Ascending aorta (tissue), 2 donors: ENCODE measurements at places on chromosomes 5 and 9. TPM values are rescaled to one million over a fixed set of nuclear protein-coding genes. Genes with fewer than 3 reads are reported as not detected.

UBLCP1 gene
- total RNA-seq = 11.0 TPM

AGXT2 gene
- not detected for total RNA-seq

TEX48 gene
- total RNA-seq = not detected

PLEKHG4B gene
- total RNA-seq = not detected

NRARP gene
- total RNA-seq = 51.7 TPM

ANKRD33B gene
- total RNA-seq = 7.2 TPM

FCN2 gene
- not detected for total RNA-seq

DNA sequence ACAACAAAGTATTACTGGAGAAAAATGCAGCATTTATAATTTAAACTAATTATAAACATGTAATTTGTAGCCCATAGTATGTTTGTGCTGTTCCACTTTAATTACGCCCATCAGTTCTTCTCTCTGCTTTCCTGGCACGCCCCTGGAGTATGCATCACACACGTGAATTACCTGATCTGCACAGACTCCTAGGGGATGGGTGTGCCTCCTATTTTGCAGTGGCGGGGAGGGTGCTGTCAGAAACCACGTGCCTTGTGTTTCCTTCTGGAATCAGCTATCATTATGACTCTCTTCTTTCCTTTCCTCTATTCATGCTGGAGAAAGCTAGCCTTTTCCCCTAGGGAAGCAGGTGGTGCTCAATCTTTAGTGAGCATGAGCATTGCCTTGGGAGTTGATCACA is 43.3 kb downstream of the RPS23 start:
- H3K27ac ChIP-seq = no peak overlapping the region
- H3K4me1 ChIP-seq = no peaks in the 10 kb centered on the region
- no peak for DNase-seq
- no peaks in the 10 kb centered on the region for H3K36me3 ChIP-seq
- no peak overlapping the region for H3K4me3 ChIP-seq
- H3K27me3 ChIP-seq = no peaks in the 10 kb centered on the region

GRCh38 chr5:151492729-151493128 is 45.3 kb downstream of the SLC36A1 start:
- H3K4me1 ChIP-seq = no peaks in the 10 kb centered on the region
- no peak overlapping the region for H3K4me3 ChIP-seq
- peak; percentile 25 for DNase-seq
- no peak overlapping the region for H3K27ac ChIP-seq
- peaks cover 21% of the 10 kb centered on the region for H3K36me3 ChIP-seq

- no peak for DNase-seq
- no peaks in the 10 kb centered on the region for H3K4me1 ChIP-seq
- H3K27ac ChIP-seq = no peak overlapping the region
- no peak overlapping the region for H3K4me3 ChIP-seq
- no peaks in the 10 kb centered on the region for H3K27me3 ChIP-seq
These were observed 1146.2 kb downstream of the CDH9 start for GRCh38 chr5:25892211-25892610.

DNA sequence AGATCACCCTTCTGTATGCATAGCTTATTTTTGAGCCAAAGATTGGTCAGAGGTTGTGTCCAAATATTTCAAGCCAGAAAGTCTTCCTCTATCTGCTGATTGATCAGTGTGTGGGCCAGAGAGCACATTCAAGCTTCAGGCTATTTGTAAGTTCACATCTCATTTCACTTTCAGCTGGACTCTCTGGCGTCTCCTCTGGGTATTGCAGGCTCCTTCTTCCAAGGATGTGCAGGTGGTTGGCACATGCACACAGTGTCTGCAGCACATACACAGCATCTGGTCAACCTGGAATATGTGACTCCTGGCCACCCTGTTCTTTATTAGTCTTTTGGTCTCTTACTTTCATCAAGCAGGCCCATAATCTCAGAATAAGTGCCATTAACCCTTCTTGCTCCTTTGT is 516.1 kb downstream of the ANXA1 start:
- no peaks in the 10 kb centered on the region for H3K27me3 ChIP-seq
- H3K27ac ChIP-seq = no peak overlapping the region
- DNase-seq = no peak
- no peak overlapping the region for H3K4me3 ChIP-seq
- no peaks in the 10 kb centered on the region for H3K4me1 ChIP-seq
- H3K36me3 ChIP-seq = no peaks in the 10 kb centered on the region

- H3K36me3 ChIP-seq = no peaks in the 10 kb centered on the region
- no peak for DNase-seq
- H3K4me3 ChIP-seq = no peak overlapping the region
- H3K27me3 ChIP-seq = no peaks in the 10 kb centered on the region
- H3K27ac ChIP-seq = no peak overlapping the region
These were observed 33.3 kb upstream of the FAT2 start for GRCh38 chr5:151624476-151624875.

DNA sequence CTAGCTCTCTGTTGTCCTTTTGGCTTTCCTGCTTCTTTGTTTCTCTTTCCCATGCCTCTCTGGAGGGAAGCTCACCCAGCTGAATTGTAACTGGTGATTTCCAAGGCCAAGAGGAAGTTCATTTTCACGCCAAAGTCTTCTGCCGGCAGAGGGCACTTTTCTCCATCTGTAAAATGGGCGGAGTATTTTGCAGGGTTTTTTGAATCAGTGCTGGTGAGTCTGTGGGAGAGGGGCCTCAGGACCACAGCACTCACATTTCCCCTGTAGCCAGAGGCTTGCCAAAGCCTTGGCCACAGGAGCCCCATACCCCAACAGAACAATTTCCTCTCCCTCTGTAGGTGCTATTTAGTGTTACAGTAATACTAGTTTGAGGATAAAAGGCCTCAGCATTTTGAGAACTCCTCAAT is 42.3 kb upstream of the MATR3 start:
- no peak overlapping the region for H3K4me3 ChIP-seq
- DNase-seq = no peak
- H3K27ac ChIP-seq = no peak overlapping the region

DNA sequence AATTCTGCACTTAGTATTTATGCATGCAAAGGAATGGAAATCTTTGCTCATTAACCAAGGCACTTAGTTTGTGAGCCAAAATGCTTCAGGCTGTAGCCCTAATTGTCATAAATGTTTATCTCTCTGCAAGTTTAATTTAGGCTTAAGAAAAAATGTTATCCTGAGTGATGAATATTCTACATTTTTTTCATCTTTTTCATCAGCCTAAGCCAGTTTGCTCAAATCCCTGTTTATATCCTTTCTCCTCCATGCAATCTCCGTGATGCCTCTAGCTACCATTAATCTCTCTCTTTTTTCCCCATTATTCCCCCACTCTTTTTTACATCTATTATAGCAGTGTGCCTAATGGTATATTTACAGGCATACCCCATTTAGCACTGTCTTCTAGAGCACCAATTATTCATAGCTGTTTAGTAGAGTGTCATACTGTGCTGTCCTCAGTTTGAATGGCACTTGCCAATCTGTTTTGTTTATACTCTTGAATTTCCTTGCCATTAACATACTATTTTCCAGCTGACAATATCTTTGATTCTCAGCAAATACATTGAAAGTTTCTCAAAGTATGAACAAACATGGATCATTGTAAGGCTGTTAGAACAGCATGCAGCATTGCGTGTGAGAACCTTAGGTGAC is 1457.0 kb downstream of the MAT2B start:
- H3K27ac ChIP-seq = no peak overlapping the region
- no peaks in the 10 kb centered on the region for H3K36me3 ChIP-seq
- no peak for DNase-seq
- no peak overlapping the region for H3K4me3 ChIP-seq
- no peaks in the 10 kb centered on the region for H3K4me1 ChIP-seq

GRCh38 chr9:107136296-107136695 is 146.8 kb upstream of the RAD23B start:
- H3K4me1 ChIP-seq = no peaks in the 10 kb centered on the region
- H3K36me3 ChIP-seq = no peaks in the 10 kb centered on the region
- H3K4me3 ChIP-seq = no peak overlapping the region
- DNase-seq = no peak
- no peaks in the 10 kb centered on the region for H3K27me3 ChIP-seq
- no peak overlapping the region for H3K27ac ChIP-seq

GRCh38 chr9:119313846-119314245 is 55.4 kb downstream of the BRINP1 start:
- H3K4me1 ChIP-seq = no peaks in the 10 kb centered on the region
- no peaks in the 10 kb centered on the region for H3K27me3 ChIP-seq
- no peak overlapping the region for H3K4me3 ChIP-seq
- DNase-seq = no peak
- H3K27ac ChIP-seq = no peak overlapping the region
- no peaks in the 10 kb centered on the region for H3K36me3 ChIP-seq

GRCh38 chr9:134179595-134179917 is 15.2 kb upstream of the RNU6ATAC start:
- peaks cover 10% of the 10 kb centered on the region for H3K4me1 ChIP-seq
- H3K36me3 ChIP-seq = no peaks in the 10 kb centered on the region
- H3K4me3 ChIP-seq = no peak overlapping the region

GRCh38 chr5:16593628-16594027 is 23.2 kb downstream of the RETREG1 start:
- no peaks in the 10 kb centered on the region for H3K4me1 ChIP-seq
- no peak for DNase-seq
- no peaks in the 10 kb centered on the region for H3K27me3 ChIP-seq
- no peak overlapping the region for H3K4me3 ChIP-seq
- H3K36me3 ChIP-seq = no peaks in the 10 kb centered on the region

GRCh38 chr5:52990528-52990925 is 1.4 kb downstream of the ITGA2 start:
- no peaks in the 10 kb centered on the region for H3K36me3 ChIP-seq
- H3K27me3 ChIP-seq = no peaks in the 10 kb centered on the region
- H3K27ac ChIP-seq = no peak overlapping the region
- peak overlapping the region; percentile 92 for H3K4me3 ChIP-seq
- H3K4me1 ChIP-seq = peaks cover 3% of the 10 kb centered on the region

GRCh38 chr5:172868924-172869591 is 35.0 kb downstream of the ERGIC1 start:
- peak; percentile 98 for DNase-seq
- peaks cover 80% of the 10 kb centered on the region for H3K4me1 ChIP-seq
- no peaks in the 10 kb centered on the region for H3K36me3 ChIP-seq
- peak overlapping the region; percentile 12 for H3K4me3 ChIP-seq
- no peaks in the 10 kb centered on the region for H3K27me3 ChIP-seq

- no peaks in the 10 kb centered on the region for H3K27me3 ChIP-seq
- DNase-seq = no peak
- H3K36me3 ChIP-seq = no peaks in the 10 kb centered on the region
These were observed 181.2 kb upstream of the ADRA1B start for GRCh38 chr5:159735036-159735435.

GRCh38 chr9:121613009-121613752 is 38.3 kb upstream of the DAB2IP start:
- no peak overlapping the region for H3K27ac ChIP-seq
- no peak overlapping the region for H3K4me3 ChIP-seq
- no peak for DNase-seq
- H3K4me1 ChIP-seq = peaks cover 15% of the 10 kb centered on the region
- no peaks in the 10 kb centered on the region for H3K27me3 ChIP-seq

DNA sequence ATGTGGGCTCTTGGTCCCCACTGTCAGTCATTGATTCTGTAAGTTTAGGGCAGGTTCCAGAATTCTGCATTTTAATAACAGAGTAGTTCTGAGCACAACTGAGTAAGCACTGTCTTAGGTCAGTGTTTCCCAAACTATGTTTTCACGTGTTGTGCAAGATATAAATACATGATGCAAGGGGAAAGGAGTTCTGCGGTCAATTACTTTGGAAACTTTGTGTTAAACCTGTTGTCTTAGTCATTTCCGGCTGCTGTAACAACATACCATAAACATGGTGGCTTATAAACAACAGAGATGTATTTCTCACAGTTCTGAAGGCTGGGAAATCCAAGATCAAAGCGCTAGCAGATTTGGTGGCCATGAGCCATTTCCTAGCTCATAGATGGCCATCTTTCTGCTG is 69.8 kb downstream of the EQTN start:
- no peaks in the 10 kb centered on the region for H3K36me3 ChIP-seq
- no peaks in the 10 kb centered on the region for H3K4me1 ChIP-seq
- no peak overlapping the region for H3K4me3 ChIP-seq
- no peak overlapping the region for H3K27ac ChIP-seq

GRCh38 chr9:21317956-21318923 is 13.1 kb upstream of the IFNA5 start:
- H3K4me3 ChIP-seq = no peak overlapping the region
- no peak overlapping the region for H3K27ac ChIP-seq
- H3K36me3 ChIP-seq = peaks cover 1% of the 10 kb centered on the region
- peaks cover 3% of the 10 kb centered on the region for H3K4me1 ChIP-seq
- DNase-seq = no peak

DNA sequence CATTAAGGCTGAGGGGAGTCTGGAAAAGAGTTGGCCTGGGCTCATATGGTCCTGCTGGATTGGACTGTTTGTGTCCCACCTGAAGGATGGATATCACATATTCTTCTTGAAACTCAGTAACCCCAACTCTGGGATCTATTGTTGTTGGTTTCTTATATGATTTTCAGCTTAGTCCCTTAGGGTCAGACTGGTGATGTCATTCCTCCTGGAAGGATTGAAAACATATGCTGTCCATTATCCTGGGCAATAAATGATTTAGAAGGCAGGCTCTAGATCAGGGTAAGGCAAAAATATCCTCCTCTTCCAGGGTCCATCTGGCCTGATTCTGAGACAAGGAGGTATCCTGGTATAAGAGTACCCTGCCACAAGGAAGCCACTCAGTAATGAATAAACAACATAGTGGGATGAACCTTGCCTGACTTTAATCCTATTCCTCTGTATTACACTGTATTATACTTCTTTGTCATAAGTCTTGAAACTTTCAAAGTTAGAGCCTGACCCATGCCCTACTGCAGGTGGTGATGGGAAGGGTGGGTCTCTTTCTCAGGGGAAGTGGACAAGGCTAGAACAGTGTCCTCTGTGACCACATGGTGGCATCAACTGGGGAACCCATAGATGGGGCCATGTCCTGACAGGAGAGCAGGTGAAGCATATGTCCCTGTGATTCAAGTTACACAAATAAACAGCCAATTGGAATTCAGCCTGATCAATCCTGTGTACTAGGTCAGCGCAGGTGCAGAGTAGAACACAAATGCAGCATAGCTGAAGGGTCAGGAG is 454.4 kb upstream of the TRPC7 start:
- no peaks in the 10 kb centered on the region for H3K4me1 ChIP-seq
- H3K4me3 ChIP-seq = no peak overlapping the region
- H3K27me3 ChIP-seq = no peaks in the 10 kb centered on the region
- H3K27ac ChIP-seq = no peak overlapping the region
- DNase-seq = no peak

DNA sequence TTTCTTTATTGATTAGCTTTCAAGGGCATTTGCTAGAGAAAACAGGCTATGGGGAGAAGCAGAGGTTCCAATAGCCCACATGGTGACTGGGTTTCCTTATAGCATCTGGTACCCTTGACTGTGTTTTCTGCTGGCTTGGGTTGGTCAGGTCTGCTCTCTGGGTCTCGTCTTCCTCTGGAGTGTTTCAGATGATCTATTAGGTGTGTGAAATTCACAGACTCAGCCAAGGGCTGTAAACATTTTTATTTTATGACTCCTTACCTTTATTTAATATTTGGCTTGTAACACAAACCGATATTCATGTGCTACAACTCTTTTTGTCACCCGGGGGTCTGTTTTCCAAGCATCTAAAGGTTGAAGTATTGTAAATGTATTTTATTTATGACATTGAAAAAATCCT is 338.9 kb downstream of the GADD45G start:
- no peak overlapping the region for H3K4me3 ChIP-seq
- no peak overlapping the region for H3K27ac ChIP-seq
- H3K4me1 ChIP-seq = no peaks in the 10 kb centered on the region
- DNase-seq = no peak
- H3K36me3 ChIP-seq = no peaks in the 10 kb centered on the region
